HFF-Myc (cell line): ENCODE measurements at places on chromosomes 3 and 15.

- no peak for DNase-seq
These were observed 211.2 kb downstream of the SHQ1 start for GRCh38 chr3:72636969-72637597.

- DNase-seq = peak; percentile 44
These were observed 40.8 kb downstream of the EOMES start for GRCh38 chr3:27681249-27681748.

- no peak for DNase-seq
These were observed 23.1 kb downstream of the ISG20 start for GRCh38 chr15:88661761-88662556.

GRCh38 chr3:4963669-4964570 is 15.3 kb upstream of the BHLHE40 start:
- DNase-seq = no peak

DNA sequence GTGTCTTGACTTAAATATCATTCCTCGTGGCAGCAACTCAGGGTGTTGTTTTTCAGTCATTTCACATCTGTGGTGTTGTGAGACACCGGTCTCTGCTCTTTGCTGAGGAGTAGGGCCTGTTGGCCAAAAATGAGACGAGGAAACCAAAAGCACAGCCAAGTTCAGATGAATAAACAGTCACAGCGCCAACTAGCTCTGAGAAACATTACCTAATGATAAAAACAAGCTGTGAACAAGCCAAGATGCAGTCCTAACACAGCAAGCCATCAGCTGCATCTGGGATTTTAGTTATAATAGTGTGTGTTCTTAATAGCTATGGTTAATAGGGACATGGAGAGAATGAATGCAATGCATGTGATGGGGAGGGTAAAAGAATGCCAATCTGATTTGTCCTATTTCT is 843.4 kb upstream of the DPPA4 start:
- DNase-seq = peak; percentile 3

DNA sequence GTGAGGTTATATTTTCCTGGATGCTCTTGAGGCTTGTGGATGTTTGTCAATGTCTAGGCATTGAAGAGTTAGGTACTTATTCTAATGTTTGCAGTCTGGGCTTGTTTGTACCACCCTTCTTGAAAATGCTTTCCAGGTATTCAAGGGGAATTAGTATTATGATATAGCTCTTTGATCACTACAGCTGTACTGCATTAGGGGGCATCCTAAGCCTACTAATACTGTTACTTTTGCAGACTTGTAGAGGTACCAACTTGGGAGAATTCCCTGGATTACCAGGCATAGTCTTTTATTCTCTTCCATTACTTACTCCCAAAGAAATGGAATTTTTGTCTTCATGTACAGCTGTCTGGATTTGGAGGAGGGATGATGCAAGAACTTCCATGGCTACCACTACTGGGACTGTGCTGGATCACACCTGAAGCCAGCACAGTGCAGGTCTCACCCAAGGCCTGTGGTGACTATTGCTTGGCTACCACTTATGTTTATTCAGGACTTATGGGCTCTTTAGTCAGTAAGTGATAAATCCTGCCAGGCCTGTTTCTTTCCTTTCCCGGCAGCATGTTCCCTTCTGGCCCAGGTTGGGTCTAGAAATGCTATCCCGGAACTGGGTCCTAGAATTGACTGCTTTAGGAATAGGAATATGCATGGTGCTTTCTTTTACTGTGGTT is 402.9 kb downstream of the IL20RB start:
- no peak for DNase-seq

DNA sequence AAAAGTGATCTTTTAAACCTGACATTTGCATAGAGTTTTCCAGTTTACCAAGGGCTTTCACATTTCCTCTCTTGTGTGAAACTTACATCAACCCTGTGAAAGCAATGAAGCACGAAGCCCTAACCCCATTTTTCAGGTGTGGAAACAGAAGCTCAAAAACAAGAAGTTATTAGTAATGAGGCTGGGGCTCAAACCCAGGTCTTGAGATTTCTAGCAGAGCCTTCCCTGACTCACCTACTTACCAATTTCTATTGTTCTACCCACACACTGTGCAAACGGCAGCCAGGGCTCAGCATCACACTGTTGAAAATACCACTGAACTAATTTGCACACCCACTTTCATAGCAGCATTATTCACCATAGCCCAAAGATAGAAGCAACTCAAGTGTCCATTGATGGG is 117.8 kb upstream of the IGF1R start:
- DNase-seq = no peak

DNA sequence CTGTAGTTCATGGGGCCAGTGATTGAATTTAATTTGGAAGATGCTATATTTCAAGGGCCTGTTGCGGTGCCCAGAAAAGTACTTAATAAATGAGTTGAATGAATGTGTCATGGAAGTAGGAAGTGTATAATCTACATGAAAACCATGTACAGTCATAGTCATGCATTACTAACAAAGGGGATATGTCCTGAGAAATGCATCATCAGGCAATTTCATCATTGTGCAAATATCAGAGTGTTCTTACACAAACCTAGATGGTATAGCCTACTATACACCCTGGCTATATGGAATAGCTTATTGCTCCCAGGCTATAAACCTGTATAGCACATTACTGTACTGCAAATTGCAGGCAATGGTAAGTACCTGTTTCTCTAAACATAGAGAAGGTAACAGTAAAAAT is 10.7 kb upstream of the MYO5C start:
- no peak for DNase-seq

DNA sequence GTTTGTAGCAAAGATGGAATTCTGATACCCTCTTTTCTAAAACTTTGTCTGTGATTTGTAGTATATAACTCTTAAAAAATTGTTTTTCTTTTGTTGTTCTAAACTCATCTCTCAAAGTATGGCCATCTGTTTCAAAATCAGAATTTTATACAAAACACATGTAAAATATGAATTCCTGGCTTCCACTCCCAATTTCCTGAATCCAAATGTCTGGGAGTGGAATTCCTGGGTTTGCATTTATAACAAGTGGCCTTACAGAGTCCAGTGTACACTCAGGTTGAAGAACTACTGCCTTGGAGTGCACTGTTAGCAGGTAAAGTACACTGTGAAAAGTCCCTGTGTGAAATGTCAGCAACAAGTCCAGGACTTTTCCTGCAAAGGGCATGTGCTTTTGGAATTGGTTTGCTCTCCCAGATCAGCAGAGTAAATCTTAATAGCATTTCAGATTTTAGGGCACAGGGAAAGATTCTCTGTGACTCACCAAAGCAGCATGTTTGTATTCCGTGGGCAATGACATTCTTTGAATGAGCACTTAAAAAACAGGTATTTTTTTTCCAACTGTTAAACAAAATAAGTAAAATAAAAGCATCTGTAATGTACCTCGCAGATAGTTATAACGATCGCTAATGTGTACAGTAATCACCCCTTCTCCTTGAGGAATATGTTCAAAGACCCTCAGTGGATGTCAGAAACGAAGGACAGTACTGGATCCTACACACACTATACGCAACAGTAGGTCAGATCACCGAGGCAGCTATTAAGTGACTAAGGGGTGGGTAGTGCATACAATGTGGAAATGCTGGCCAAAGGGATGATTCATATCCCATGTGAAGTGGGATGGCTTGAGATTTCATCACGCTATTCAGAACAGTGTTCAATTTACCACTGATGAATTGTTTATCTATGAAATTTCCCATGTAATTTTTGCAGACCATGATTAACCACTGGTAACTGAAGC is 2.0 kb upstream of the CLDN16 start:
- peak; percentile 78 for DNase-seq

DNA sequence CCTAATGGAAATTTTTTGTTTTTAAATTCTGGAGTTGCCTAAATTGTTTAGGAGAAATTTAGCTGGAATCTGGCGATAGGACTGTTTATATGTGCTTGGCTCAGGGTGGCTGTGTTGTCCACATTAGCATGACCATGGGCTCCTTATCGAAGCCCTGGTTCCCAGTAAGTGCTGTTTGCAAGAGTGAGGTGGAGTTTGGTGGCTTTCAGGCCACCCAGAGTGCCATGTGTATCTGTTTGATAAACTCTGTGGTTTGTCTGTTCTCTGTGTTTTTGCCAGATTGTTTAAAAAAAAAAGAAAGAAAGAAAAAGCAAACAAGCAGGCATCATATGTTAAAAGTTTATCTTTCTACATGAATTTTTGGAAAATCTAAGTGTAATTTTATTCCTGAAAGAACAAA is 51.5 kb downstream of the PLCL2 start:
- no peak for DNase-seq

GRCh38 chr3:127888564-127889107 is 26.4 kb upstream of the KBTBD12 start:
- no peak for DNase-seq

DNA sequence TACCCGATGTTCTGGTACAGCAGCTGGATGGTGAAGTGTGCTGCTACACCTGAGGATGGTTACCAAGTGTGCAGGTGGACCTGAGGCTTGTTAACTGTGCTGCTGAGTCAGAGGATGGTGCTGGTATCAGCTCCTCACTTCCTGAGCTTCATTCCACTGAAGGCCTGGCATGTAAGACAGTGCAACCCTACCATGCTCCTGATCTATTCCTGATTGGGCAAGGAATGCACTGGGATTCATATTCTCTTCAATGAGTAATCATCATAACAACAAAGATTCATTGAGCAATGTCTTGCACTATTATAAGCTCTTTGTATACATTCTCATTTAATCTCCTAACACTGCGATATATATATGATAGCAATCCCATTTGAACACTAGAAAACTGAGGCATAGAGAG is 62.9 kb upstream of the THSD4 start:
- no peak for DNase-seq

DNA sequence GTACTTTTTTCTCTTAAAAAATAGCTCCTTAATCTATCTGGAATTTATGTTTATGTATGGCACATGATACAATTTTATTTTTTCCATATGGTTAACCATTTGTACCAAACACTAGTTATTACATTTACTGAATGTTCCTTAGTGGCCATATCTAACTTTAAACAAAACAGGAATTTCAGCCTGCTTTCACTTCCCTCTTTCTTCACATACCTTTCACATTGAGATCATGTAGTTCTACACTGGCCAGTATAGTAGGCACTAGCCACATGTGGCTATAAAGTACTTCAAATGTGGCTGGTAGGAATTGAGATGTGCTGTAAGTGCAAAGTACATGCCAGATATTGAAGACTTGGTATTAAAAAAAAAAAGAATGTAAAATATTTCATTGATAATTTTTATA is 4.7 kb upstream of the RYK start:
- DNase-seq = no peak

GRCh38 chr3:117814975-117815374 is 1105.4 kb downstream of the TUSC7 start:
- DNase-seq = no peak

GRCh38 chr3:52775877-52776276 is 1.5 kb upstream of the ITIH1 start:
- DNase-seq = no peak

GRCh38 chr3:58697561-58697960 is 31.0 kb upstream of the FAM3D start:
- no peak for DNase-seq

DNA sequence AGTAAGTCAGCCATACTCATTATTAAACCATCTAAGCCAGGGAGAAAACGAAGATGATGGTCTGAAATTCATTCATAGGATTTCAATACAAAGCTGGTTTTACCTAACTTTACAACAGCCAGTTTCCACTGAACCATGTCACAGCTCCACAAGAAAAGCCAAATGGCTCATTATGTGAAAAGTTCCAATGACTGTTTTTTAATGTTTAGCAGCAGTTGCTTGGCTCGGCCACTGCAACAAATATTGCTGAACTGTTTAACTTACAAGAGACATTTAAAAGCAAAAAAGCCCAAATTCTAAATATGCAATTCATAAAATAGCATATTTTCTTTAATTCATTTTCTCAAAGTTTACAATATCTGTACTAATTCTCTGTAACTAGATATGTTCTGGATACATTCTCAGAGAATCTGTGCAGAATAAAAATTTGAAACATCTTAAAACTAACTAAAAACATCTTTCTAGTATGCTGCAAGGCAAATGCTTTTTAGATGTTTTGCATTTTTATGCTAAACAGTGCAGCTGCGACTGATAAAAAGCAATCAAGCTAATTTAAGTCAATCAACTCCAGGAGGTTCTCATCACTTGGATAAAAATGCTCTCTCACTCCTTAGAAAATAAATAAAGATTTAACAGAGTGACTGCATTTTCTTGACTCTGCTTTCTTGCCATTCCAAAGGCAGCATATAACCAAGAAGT is 356.5 kb downstream of the ERC2 start:
- no peak for DNase-seq

- no peak for DNase-seq
These were observed 331.1 kb downstream of the TBC1D5 start for GRCh38 chr3:17411157-17411877.

- no peak for DNase-seq
These were observed 1.2 kb downstream of the PSTPIP1 start for GRCh38 chr15:76996076-76996525.

DNA sequence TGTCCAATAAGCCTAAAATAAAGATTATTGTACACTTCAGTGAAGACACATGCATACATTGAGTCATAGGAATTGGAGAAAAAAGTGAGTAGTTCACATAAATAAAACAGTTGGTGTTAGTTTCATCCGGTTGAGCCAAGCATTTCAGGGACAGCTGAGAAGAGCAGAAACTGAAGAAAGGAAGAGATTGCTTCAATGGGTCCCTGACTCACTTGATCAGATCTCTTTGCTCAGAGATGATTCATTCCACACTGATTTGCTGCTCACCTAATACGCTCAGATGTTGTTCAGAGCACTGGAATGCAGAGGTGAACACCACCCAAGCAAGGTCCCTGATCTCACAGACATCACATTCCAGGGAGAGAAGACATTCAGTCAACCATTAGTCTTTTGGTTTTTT is 93.7 kb downstream of the RAD18 start:
- peak; percentile 87 for DNase-seq

DNA sequence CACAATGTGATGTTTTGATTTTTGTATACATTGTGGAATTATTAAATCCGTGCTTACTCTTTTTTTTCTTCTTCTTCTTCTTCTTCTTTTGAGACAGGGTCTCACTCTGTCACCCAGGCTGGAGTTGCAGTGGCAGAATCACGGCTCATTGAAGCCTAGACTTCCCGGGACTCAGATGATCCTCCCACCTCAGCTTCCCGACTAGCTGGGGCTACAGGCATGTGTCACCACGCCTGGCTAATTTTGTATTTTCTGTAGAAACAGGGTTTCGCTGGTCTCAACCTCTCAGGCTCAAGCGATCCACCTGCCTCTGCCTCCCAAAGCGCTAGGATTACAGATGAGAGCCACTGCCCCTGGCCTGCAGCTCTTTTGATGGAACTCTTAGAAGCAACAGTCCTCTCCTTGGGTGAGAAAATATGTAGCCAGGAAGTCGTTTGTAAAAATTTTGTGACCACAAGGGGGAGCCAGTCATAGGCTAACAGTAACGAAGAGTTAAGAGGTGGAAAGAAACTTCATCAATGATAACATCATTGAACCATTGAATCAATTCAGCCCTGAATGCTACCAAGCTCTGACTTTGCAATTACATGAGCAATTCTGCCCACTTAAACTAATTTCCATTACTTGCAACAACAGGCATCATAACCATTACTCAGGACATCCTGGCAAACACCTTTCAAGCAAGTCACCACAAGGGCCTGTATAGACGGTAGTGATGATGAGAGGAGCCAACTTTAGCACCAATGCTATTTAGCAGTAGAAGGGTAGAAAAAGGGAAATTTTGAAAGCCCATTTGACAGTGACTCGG is 16.7 kb upstream of the CMTM7 start:
- peak; percentile 47 for DNase-seq

- DNase-seq = no peak
These were observed 521.7 kb downstream of the SOX2 start for GRCh38 chr3:182233405-182233804.

- no peak for DNase-seq
These were observed 4.8 kb downstream of the GNB4 start for GRCh38 chr3:179446501-179446900.

GRCh38 chr3:179063945-179064560 is 7.6 kb downstream of the ZMAT3 start:
- no peak for DNase-seq
